ENCODE measurements at places on chromosomes 3 and 15.

DNA sequence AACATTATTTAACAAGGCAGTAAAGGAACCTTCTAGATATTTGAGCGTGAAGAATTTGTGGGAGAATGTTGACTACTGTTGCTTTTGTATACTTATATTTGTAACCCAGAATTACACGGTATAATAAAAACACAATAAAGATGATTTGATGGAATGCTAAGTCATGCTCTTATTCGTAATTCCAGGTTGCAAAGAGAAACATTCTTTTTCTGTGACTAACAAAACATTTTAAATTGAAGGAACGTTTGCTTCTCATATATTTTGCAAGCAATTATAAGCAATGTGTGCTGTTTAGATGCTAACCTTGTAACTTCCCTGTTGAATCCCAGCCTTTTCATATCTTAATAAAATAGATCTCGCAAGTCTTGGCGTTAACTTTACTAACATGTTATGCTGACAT lies 124.4 kb upstream of the CGNL1 start:
- DNase-seq, result peak; percentile 56

DNA sequence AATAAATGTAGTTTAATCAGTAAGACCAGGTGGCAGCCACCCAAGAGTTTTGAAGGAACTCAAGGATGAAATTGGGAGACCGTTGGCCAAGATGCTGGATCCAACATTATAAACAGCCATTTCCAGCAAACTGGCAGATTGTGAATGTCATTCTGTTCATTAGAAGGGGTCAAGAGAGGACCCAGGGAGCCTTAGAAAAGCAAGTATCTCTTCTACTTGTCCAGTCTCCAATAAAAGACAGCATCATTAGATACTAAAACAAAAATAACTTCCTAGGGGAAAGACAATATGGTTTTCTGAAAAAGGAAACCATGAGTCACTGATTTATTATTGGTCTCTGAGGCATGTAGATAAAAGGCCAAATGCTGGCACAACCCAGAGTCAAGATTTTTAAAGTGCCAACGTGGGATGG lies 67.9 kb downstream of the GADL1 start:
- peak; percentile 9 for DNase-seq

DNA sequence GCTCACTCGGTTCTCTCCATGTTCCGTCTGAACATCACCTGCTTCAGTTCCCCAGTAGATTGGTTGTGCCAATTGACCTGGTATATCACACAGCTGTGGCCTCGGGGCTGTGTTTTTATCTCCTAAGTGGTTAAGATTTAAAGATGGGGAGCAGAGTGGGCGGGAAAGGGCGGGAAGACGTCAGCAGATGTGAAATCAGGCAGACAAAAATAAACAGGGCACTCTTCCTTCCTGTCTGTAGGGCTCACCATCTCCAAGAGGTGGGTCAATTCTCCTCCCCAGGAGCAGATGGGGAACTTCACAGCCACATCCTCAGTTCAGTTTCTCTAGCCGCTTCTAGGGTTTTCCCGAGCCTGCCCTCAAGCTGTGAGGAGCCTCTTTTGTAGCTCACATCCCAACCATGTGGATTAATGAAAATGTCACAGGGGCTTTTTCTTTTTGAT lies 26.8 kb upstream of the LIMD1 start:
- DNase-seq, result no peak

DNA sequence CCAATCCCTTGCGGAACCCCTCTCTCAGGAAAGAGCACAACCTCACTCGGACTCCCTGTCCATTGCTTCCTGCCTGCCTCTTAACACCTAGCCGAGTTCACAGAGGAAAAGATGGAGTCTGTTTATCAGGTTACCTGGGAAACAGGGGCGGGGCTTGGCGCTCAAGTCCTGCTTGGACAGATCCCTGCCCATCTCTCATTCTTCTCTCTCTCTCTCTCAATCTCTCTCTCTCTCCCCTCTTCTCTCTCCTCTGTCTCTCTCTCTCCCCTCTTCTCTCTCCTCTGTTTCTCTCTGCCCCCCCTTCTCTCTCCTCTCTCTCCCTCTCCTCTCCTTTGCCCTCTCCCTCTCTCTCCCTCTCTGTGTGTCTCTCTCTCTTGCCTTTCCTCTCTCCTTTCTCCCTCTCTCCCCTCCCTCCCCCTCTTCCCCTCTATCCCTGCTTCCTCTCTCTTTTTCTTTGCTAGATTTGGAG lies at the start of gene EFHB:
EFHB (minus strand) TSS at position 120 of the 469 bp plus-strand sequence. CDS start 199 bp downstream, outside the sequence.
- peak; percentile 22 for DNase-seq

- DNase-seq, result no peak
Measured at GRCh38 chr3:50587806-50588758, 18.8 kb downstream of the HEMK1 start.

DNA sequence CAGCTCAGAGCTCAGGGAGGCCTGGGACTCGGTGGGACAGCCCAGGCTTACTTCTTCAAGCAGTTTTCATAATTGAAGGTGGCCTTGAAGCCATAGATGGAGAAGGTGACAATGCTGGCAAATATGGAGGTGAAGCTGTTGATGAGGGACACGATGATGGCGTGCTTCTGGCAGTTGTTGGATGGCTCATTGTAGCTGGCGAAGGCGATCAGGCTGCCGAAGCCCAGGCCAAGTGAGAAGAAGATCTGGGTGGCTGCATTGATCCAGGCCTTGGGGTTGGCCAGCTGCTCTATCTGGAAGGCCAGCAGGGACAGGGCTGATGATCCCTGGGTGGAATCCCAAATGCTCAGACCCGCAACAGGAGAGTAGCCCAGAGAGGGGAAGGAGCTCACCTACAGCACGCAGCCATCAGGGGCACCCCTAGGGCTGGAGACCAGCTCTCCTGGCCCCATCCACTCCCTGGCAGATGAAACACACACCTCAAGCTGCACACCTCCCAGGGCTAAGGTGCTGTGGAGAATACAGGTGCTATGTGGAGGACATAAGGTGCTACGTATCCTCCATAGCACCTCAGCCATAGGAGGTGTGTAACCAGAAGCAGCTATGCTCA lies 25.1 kb downstream of the SLC6A20 start:
- no peak for DNase-seq

DNA sequence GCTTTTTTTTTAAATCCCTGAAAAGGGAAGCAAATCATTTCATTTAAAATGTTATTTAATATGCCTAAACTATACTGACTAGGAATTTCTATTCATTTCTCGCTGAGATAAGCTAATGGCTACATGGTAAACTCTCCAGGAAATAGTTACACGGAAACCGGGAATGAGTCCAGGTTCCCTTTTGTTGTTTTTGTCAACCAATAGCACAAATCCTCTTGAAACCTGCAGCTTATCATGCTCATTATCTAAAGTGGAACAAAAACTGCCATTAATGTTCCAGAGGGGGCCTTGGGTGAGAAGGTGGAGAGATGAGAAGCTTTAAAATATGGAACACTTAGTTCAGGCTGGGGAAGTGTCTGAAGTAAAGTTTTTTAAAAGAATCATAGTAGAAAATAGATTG lies 113.5 kb upstream of the ALCAM start:
- DNase-seq, result no peak

GRCh38 chr15:76056931-76057330 lies 2.9 kb upstream of the TMEM266 start:
- no peak for DNase-seq
